CMK (cell line): ENCODE measurements at places on chromosomes 1 and 21.

GRCh38 chr1:9198538-9199361, 35.8 kb upstream of the H6PD start:
- DNase-seq, result no peak

GRCh38 chr1:198116069-198116468, 40.7 kb upstream of the NEK7 start:
- no peak for DNase-seq

DNA sequence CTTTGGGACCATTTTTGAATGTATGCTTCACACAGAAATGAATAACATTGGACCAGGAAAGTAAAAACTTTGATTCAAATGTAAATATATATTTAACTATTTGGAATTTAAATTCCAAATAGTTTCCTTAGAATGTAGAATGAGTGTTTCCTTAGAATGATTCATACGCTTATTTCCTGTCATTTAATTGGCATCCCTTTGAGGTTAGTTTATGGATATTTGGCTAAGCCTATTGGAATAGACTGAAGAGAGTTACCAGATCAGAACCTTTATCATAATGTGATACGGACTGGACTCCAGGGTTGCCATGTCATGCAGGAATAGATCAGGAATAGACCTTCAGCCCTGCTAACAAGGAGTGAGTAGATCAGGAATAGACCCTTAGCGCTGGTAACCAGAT, 133.1 kb downstream of the TNNI3K start:
- no peak for DNase-seq

DNA sequence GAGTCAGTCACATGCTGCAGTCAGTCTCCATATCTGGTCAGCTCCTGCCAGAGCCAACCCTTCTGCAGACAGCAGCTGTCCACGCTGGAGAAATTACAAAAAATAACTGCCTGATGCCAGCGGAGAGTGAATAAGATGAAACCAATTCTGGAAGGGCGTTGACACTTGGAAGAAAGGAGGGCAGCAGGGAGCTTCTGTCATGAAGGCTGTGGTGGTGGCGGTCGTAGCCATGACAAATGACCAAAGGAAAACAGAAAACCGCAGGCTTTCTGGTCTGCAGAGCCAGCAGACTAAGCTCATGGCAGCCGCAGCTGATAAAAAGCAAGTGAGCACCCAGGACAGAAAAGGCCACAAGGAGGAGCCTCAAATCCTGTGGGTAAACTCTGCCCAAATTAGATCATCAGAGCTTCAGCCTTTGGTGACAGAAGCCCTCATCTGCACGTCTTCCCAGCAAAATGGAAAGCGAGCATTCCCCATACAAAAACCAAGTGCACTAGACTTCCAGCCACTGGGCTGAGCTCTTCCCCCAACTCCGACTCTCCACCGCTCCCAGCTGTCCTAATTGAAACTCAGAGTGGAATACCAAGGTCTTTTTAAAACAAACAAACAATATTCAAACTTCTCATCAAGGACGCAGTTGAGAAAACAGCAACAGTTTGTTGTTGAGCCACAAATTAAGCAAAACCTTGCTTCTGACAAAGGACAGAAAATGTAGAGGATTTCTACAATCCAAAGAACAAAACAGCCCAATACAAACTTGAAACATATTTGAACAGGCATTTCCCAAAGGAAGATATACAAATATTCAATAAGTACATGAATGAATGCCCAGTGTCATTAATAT, 28.7 kb downstream of the RSPH1 start:
- DNase-seq, result peak; percentile 94

GRCh38 chr1:3069491-3070308, 697 bp downstream of the PRDM16 start:
- no peak for DNase-seq

GRCh38 chr1:198957044-198957443, 318.2 kb downstream of the PTPRC start:
- no peak for DNase-seq

- DNase-seq, result peak; percentile 68
Measured at GRCh38 chr1:17276568-17276967, 27.7 kb downstream of the PADI3 start.

- DNase-seq, result no peak
Measured at GRCh38 chr1:153466908-153467307, 6.5 kb upstream of the S100A7 start.

DNA sequence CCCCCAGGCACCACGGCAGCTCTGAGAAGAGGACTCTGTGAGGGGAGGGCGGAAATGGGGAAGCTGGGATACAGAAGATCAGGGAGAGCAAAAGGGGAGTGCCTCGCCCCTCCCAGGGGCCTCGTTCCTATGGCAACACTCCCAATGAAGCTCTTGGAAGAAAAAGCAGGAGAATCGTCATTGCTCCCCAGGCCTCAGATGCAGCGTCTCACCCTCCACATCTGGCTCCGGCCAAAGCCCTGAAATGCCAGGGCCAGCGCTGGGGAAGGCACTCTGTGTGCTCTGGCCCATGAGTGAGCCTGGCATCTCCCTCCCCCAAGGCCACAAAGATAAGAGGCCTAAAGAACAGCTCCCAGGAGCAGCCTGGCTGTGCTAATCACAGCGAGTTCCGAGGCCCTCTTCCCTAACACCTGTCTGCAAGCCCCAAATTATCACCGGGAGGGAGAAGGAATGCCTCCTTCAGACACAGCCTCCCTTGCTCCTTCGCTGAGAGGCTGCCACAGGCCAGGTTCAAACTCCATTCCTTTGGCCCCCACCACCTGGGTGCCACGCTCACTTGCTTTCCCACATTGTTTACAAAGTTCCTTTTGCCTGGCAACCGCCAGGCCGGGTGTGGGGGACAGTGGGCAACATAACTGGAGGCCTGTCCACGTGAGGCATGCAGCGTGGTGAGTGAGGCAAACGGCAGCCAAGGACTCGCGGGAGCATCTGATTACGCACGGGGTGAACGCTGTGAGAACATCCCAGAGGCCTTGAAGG, 27.8 kb downstream of the ECE1 start:
- DNase-seq, result no peak

- no peak for DNase-seq
Measured at GRCh38 chr1:23960291-23961020, 828 bp downstream of the PNRC2 start.
